ENCODE measurements at places on chromosomes 3 and 15.

DNA sequence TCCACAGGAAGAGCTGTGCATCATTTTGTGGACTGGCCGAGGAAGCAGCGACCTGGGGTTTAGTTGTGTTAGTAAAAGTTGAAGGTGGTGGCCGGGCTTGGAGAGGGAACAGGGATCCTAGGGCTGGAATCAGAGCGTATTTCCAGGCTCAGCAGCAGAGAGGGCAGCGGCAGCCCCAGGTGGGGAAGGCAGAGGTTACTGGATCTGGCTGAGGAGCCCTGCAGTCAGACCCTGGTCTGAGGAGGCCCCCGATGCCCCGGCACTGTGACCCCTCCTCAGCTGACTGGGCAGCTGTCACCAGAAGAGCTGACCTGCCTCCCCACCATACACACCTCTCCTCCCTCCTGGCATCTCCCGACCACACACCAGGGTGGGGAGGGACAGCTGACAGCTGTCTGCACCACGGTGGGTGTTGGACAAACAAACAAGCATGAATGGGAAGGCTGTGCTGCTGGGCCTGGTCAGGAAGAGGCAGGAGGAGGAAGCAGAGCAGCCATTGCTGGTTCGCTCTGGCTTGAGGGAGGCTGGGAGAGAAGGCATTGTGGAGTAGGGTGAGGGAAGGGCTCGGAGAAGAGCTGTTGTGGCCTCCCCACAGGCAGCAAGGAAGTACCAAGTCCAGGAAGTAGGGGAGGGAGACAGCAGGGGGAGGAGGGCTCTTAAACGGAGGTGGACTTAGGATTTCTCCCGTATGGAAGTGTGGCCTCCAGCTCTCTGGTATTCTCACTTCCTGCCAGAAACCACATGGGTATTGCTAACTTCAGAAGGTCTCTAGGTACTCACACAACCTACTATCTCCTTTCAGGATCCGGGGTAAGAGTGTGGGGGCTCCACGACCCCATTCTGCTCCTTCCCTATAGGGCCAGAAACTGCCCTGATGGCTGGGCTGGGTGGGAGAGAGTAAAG lies 49.5 kb upstream of the HACD2 start:
- peak; percentile 52 for DNase-seq

DNA sequence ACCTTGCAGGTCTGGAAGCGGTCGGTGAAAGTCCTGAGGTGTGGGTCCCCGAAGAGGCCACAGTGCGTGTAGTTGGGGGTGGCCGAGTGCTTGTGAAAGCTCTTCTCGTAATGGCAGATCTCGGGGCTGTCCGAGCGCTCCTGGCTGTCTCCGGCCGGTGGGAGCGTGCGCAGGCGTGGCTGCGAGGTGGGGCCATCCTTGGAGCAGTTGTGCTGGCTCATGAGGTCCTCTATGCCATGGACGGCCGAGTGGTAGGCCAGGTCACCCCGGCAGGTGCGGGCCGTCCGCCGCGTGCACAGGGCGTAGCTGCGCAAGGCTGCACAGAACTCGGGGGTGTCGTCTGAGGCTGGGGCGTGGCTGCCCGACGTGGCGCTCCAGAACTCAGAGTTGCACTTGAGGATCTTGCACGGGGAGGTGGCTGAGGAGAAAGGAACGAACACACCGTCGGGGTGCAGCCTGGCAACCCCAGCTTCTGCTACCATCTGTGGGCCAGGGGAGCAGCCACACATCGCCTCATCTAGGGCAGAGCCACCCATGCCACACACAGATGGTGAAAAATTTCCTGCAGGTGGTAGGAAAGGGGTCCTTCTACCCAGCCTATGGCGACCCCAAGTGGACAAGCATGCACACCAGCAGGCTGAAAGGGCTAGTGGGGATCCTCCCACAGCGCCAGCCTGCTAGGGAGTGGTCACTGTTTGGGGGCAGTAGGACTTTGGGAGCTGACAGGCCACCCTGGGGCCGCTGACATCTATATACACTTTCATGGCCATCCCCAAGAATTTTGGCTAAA lies 36.7 kb downstream of the RGMA start:
- no peak for DNase-seq

- DNase-seq = no peak
Observed at GRCh38 chr3:149716984-149717383, 35.3 kb downstream of the COMMD2 start.

GRCh38 chr3:15403495-15403894 lies 23.8 kb downstream of the METTL6 start:
- no peak for DNase-seq

DNA sequence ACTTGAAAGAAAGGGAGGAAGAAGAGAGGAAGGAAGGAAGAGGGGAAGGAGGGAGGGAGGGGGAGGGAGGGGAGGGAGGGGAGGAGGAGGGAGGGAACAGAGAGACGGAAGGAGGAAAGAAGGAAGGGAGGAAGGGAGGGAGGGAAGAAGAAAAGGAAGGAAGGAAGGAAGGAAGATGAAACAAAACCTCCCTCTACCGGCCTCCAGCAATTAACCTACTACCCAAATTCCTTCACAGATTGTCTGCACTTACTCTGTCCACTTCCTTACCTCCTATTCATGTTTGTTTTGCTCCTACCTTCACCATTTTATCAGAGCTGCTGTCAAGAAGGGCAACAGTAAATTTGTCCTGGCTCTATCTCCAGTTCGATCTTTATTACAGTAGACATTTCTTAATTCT lies 44.6 kb upstream of the BCL6 start:
- DNase-seq = no peak

GRCh38 chr3:58065700-58066167 lies 57.5 kb downstream of the FLNB start:
- DNase-seq = no peak

DNA sequence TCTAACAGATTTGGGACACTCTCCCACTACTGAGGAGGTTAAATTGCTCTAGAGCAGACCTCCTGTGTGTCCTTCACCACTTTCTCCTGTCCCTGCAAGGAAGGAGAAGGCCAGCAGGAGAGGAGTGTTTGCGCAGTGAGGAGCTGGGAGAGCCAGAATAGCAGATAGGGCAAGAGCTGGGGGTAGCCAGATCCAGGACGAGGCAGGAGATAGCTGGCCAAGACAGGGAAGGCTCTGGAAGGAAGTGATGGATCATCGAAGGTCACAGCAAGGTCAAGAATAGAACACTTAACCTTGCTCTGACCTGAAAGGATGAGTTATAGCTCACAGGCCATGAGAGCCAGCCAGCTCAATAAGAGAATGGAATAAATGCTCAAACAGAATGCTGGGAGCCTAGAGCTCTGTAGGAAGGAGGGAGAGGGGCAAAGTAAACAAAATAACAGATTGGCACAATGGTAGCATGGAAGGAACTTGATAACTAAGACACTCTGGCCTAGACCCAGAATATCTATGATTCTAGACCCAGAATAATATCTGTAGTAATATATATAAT lies 37.5 kb upstream of the FSIP1 start:
- no peak for DNase-seq

GRCh38 chr3:53164911-53165310 lies 3.9 kb downstream of the PRKCD start:
- no peak for DNase-seq

DNA sequence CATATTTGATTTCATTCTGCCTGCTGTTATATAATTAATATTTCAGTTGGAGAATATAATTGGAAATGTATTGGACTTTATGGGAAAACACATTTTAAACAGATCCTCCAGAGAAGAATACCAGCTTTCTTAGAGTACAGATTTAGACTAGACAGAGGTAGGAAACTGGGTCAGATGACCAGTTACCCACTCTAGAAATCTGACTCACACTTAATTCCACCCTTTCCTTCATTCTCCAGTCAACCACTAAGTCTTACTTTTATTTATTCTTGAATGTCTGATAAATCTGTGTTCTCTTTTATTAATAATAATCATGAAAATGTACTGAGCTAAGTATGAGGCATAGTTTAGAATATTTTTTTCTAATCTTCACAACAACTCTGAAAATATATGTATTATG lies 110.7 kb downstream of the LRRC49 start:
- no peak for DNase-seq

- DNase-seq = no peak
Observed at GRCh38 chr15:41746802-41747201, 27.5 kb upstream of the MAPKBP1 start.

- no peak for DNase-seq
Observed at GRCh38 chr15:78363381-78363734, 23.2 kb downstream of the CRABP1 start.

GRCh38 chr3:197613199-197613598 lies 57.4 kb upstream of the BDH1 start:
- DNase-seq = no peak

DNA sequence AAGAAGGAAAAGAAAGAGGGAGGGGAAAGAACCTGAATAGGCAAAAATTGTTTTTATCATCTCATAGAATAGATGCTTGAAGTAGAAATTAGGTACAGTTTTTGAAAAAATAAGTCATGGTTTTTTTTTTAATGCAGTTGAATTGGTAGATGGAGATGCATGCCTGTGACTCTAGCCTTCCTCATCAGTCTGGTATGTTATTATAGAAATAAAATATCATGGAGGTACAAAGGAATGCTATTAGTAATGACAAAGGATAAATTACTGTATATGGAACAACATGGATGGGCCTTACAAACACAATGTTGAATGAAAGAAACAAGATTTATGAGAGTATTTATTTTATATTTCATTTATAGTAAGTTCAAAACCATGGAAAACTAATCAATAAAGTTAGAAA lies 162.4 kb upstream of the GALNT15 start:
- no peak for DNase-seq

GRCh38 chr3:107561980-107562379 lies 39.2 kb downstream of the BBX start:
- DNase-seq = no peak

DNA sequence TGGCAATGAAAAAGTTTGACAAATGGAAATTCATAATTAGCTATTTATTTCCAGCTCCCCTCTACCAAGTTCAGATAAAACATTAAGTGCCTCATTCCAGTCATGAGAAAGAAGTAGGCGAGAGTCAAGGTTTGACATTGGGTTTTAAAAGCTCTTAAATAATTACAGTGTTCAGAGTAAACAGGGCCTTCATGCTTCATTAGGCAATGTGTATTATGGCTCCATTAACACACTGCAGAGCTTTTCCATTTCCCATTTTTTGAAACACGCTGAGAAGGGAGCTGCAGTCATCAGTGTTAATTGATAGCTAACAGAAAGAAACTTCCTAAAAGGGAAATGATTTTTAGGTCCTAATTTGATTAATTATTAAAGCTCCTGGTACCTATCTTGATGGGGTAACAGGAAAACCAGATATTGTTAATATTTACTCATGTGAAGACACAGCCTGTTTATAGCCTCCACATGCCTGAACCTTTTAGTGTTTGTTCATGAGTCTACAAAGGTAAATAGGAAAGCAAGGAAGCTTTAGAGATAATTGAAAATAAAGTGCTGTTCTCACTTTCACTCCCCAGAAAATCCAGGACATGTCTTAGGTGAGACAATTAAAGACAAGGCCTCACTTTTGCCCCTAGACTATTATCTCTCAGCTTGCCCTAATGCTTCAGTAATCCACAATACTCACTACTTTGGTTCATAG lies 28.7 kb downstream of the SST start:
- no peak for DNase-seq

DNA sequence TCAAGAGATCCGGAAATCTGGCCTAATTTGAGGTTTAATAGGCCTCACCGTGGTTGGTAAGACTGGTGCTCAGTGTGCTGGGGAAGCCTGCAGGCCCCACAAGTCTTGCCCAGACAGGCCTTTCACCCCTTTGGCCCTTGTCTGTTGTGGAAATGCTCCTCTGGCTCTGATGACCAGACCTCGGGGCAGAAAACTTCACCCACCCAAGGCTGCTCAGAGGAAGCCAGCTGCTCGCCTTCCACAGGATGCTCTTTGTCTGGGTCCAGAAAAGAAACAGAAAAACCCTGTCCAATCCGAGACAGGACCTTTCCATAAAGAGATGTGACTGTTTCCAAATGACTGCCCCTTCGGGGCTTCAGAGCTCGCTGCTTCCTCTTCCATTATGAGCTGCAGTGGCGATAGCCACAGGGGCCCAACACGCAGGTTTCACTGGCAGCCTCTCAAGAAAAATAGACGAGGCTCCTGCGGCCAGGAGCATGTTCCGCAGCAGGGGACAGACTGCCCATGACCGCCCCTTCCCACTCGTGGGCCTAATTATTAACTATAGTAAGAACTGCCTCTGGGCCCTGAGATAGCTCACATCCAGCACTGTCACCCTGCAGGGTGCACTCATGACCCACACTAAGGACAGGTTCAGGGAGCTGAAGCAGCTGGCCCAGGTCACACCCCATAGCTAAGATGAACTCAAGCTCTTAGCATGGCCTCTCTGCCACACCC lies 6.8 kb upstream of the SNX22 start:
- no peak for DNase-seq

DNA sequence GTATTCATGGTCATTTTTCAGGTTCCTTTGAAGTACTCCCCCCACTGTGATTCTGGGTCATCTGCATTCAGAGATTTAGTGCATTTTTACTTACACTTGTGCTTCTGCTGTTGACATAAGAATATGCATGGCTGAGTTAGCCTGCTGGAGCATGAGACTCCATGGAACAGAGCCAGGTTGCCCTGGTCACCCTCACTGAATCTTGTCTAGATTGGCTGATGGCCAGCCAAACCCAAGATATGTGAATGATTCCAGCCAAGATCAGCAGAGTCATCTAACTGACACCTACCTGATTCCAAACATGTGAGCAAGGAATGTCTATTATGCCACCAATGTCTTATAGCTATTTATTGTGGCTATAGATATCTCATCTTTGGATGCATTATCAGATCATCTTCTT lies 25.1 kb downstream of the DTWD1 start:
- DNase-seq = peak; percentile 30

- DNase-seq = peak; percentile 68
Observed at GRCh38 chr3:13281507-13282357, 138.4 kb downstream of the NUP210 start.

DNA sequence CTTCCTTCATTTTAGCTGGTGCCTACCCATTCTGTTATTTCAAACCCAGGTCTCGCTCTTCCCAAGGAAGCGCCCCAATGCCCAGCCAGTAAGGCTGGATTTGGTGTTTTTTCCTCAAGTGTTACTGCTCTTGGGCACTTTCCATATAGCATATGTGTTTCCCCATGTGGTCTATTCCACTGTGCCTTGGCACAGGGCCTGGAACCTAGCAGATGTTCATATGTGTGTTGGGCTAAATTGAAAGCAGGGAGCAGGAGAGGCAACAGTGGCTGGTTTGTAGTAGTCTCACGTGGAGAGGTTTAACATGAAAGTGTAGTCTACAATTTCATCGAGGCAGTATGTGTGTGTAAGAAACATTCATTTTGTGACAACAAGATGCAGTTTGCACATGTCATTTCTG lies 48.2 kb upstream of the TEX264 start:
- DNase-seq = no peak

GRCh38 chr3:8491271-8492144 lies 10.1 kb upstream of the LMCD1 start:
- DNase-seq = no peak

- no peak for DNase-seq
Observed at GRCh38 chr3:20326541-20326940, 140.5 kb upstream of the SGO1 start.

- no peak for DNase-seq
Observed at GRCh38 chr15:49212897-49213296, 42.9 kb downstream of the GALK2 start.

Data from Daoy (cell line).